Activated naive CD4-positive, alpha-beta T cell (primary cell): ENCODE measurements at places on chromosomes 1 and 21.

DNA sequence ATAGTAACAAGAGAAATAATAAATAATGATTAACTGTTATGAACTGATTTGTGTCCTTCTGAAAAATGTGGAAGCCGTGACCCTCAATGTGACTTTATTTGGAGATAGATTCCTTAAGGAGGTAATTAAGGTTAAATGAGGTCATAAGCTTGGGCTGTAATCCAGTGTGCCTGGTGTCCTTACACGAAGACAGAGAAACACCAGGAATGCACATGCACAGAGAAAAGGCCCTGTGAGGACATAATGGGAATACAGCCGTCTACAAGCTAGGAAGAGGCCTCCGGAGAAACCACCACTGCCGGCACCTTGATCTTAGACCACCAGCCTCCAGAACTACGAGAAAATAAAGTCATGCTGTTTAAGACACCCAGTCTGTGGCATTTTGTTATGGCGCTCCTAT, 215.9 kb downstream of the NEGR1 start:
- no peak for DNase-seq

- no peak for DNase-seq
Measured at GRCh38 chr1:29668551-29669157, 432.3 kb downstream of the PTPRU start.

DNA sequence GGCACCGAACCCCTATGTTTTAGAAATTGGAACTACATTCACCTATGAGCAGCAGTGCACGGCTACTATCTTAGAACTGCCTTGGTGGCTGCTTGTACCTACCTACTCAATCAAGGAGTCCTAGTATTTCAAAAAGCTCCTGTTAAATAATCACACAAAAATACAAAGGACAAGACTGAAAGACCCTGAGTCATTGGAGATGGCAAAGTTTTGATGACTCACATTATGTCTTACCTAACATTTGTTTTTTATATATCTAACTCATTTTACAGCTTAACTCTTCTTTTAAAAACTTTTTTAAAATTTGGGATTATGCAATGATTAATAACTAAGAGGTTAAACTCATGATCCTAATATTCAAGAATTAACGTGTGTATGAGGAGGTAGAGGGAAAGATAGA, 1206.0 kb upstream of the TMPRSS15 start:
- no peak for DNase-seq

GRCh38 chr1:110440877-110441276, 10.1 kb upstream of the PROK1 start:
- no peak for DNase-seq

- no peak for DNase-seq
Measured at GRCh38 chr1:175865041-175865766, 121.8 kb upstream of the TNR start.

- no peak for DNase-seq
Measured at GRCh38 chr1:208004851-208005250, 93.9 kb upstream of the CD34 start.

- no peak for DNase-seq
Measured at GRCh38 chr1:75539230-75540116, 71.4 kb downstream of the SLC44A5 start.

GRCh38 chr21:44773291-44773932, 28.2 kb downstream of the UBE2G2 start:
- DNase-seq, result no peak

DNA sequence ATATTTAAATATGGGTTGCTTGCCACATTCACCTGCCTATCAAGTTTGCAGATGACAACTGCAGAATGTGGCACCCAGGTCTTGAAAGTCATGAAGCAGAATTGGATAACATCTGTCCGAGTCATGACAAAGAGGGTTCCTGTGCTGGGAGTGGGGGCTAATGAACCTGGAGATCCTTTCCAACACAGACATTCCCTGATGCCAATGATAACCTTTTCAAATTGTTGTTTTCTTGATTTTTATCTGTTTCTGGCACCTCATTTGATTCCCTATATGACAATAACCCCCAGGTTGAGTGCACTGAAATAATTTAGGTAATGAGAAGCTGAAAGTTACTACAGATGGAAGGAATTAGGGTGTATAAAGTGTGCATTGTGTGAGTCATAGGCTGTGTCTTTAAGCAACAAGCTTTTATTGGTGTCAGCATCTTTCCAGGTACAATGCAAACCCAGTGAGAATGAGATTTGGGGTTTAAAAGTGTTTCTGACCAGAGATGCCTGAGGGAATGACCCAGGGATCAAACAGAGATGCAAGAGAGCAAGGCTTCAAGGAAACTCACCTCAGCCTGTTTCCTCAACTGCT, 32.0 kb upstream of the IL10 start:
- DNase-seq, result no peak

- no peak for DNase-seq
Measured at GRCh38 chr1:10848109-10848684, 51.8 kb upstream of the CASZ1 start.

DNA sequence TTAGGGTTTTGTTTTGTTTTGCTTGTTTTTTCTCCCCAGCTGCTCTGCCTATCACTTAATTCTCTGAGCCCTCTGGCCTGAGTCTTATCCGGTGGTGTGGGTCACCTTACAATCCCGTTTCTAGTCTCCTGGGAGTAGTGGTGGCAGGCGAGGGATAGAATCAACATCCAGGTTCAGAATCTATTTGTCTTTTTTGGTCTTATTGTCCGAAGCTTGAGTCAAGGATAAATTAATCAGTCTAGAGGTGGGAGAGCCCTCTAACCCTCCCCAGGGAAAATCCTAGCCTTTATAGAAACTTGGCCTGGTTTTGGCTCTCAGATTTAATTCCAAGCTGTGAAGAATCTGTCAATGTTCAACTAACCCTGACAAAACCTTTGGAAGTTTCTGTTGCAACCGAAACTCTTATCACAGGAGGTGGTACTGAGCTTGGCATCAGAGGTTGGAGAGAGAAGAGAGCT, 246.3 kb downstream of the FGGY start:
- no peak for DNase-seq

- DNase-seq, result no peak
Measured at GRCh38 chr1:240869071-240869470, 257.1 kb upstream of the GREM2 start.

DNA sequence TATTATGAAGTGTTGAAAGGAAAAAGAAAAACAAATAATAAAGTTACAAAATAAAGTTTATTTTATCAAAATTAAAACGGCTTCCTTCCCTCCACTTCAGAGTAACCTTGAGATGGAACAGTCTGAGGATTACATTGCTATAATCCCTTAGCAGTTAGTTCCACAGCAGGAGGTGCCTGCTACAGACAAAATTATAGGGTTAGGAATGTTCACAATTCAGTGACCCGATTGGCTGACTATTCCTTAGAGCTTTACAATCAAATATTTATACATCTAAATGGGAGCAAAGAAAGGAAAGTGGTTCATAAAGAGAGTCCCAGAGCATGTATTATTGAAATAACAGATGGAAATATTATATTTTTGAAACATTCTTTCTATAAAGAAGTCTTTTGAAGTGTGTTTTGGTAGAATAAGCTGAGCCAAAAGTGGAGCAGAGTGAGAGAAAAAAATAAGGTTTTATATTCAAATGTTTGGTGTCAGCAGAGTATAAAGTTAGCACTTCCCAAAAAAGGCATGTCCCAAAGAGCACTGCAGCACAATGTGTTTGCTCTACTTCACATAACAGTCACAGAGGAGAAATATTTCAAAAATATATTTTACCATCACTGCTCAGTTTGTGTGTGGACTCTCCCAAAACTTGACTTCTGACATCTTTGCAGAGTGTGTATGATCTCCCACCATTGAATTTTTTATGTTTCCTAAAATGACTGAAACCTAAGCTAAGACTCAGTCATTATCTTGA, 71.4 kb upstream of the GORAB start:
- no peak for DNase-seq

DNA sequence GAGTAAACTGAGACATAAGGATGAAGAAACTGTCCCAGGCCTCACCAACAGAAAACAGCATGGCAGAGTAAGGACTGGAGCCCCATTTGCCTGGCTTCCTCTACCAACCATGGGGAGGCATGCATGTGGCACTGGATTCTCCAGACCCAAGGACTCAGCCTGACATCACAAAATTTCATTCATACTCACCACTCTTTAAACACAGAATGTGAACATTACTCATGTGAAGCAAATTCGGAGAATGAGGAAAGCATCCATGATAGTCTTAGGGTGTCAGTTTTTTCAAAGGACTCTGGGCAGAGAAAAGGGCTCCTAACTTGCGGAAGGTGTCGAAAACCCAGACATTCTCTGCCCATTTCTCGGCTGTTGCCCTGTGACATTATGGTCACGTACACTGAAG, 83.9 kb downstream of the PCNX2 start:
- no peak for DNase-seq

DNA sequence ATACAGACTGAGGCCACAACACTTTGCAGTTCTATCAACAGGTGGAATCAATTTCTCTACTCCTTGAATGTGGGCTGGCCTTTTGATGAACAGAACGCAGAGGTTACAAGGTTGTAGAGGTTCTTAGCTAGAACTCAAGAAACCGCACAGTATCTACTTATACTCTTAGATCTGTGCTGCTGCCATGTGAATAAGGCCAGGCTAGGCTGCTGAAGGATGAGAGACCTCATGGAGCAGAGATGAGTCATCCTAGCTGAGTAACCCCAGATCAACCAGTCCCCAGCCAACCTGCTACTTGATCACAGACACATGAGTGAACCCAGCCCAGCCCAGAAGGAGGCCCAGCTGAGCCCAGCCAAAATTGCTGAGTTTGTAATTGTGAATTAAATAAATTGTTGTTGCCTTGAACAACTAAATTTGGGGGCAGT, 35.3 kb upstream of the BCAR3 start:
- no peak for DNase-seq

- no peak for DNase-seq
Measured at GRCh38 chr1:223033658-223034057, 109.4 kb downstream of the TLR5 start.

DNA sequence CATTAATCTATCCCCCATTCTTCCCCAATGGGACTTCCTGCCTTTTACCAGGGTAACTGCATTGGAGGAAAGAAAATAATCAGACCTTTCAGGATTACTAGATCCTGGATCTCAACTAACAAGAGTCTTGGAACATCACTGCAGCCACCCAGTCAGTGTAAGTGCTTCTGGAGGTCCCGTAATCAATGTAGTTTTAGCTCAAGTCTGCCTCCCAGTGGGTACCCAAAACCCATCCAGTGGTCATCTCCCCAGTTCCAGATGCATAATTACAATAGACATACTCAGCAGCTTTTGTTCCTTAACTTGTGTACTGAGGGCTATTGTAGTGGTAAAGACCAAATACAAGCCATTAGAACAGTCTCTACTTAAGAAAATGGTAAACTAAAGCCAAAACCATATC, 319.1 kb downstream of the GPATCH2 start:
- no peak for DNase-seq

DNA sequence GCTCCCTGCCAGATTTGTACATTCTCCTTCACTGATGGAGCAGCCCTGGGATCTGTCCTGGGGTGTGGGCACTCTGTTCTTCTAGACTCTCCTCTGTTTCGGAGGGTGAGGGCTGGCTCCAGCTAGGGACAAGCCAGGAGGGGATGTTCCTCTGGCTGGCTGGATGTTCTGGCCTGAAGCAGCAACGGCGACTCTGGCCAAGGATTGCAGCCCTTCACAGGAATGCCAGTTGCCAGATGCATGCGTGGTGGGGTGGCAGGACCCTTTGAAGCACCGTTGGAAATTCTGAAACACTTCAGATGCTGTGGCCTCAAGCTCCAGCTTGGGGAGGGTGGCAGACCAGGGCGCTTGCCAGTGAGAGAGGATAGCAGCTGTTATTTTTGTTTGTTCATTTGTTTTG, 210.9 kb downstream of the TRABD2B start:
- no peak for DNase-seq

GRCh38 chr21:32298658-32299081, at the start of gene MRAP:
MRAP (plus strand) TSS chr21:32298855; CDS start chr21:32298972, 117 bp downstream.
- no peak for DNase-seq

GRCh38 chr1:164660412-164660772, 101.4 kb downstream of the PBX1 start:
- DNase-seq, result no peak

DNA sequence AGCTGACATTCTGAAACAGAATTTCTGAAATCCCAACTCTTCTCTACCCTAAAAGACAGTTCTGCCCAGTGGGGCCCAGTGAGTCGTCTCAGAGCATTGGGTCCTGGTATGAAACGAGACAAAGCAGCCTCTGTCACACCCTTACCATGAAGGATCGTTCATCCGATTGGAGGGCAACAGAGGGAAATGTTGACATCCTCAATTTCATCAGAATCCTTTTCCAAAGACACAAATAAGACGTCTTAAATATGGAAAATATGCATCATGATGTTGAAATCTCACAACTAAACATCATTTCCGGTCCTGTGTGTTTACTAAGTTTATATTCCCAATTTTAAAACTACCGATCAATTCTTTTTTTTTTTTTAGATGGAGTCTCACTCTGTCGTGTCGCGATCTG, 112.1 kb upstream of the SLC45A1 start:
- no peak for DNase-seq
